ENCODE measurements at places on chromosomes 4 and X.
A peak's percentile ranks its signal among the peaks of the same experiment; 100 is the strongest.

DNA sequence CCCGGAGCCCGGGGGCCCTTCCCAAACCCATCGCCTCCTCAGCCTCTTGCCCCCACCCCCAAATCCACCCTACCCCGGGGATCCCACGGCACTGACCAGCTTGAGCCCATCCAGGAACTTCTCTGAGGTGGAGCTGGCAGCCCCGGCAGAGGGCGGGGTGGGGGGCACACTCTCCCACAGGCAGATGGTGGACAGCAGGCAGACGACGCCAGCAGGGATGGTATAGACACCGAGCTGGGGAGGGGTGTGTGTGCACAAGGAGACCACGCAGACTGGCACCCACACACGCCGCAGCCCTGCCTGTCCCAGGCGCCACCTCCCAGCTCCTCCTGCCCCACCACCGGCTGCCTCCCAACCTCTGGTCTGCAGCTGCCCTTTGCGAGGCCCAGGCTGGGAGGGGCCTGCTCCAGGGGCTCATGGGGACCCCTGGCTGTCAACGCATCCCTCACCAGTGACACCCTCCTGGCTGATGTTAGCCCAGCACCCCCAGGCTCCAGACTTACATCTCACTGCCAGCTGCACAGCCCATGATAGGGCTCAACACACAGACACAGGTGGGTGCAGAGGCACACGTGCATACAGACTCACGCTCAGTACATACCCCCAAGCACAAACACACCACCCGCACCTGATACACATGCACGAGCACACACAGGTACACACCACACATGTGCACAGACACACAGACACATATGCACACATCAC lies 4.2 kb downstream of the SLC49A3 start:
- DNase-seq: no peak

DNA sequence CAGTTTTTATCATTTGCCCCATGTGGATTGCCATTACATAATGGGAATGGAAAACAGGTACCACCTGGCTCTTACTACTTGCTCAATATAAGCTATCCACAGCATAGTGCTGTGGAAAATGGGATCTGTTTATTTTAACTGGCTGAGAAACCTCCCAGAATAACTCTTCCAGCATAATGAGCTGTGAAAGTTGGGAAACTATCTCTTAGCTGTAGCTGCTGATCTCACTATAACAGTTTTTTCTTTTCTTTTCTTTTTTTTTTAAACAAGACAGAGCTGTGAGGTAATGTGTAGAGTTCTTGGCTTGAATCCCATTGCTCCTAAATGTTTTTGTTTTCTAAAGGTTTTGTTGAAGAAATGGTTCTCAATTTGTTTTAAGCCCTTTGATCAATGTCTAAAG lies 988.3 kb downstream of the PCDH19 start:
- no peak for DNase-seq

- DNase-seq: no peak
Measured at GRCh38 chr4:4913628-4914027, 54.2 kb downstream of the MSX1 start.

- DNase-seq: peak; percentile 38
Measured at GRCh38 chr4:170526471-170526870, 436.7 kb upstream of the AADAT start.

GRCh38 chr4:97027728-97028410 lies 1115.4 kb downstream of the STPG2 start:
- no peak for DNase-seq

GRCh38 chr4:144449611-144450010 lies 196.3 kb upstream of the HHIP start:
- DNase-seq: peak; percentile 32

GRCh38 chrX:20132666-20133065 lies 9.0 kb downstream of the EIF1AX start:
- no peak for DNase-seq

GRCh38 chr4:165222651-165222994 lies 15.3 kb downstream of the KLHL2 start:
- DNase-seq: peak; percentile 26

GRCh38 chr4:140099983-140100382 lies 54.0 kb downstream of the MAML3 start:
- no peak for DNase-seq

GRCh38 chr4:181933471-181933870 lies 309.7 kb upstream of the TENM3 start:
- DNase-seq: no peak

DNA sequence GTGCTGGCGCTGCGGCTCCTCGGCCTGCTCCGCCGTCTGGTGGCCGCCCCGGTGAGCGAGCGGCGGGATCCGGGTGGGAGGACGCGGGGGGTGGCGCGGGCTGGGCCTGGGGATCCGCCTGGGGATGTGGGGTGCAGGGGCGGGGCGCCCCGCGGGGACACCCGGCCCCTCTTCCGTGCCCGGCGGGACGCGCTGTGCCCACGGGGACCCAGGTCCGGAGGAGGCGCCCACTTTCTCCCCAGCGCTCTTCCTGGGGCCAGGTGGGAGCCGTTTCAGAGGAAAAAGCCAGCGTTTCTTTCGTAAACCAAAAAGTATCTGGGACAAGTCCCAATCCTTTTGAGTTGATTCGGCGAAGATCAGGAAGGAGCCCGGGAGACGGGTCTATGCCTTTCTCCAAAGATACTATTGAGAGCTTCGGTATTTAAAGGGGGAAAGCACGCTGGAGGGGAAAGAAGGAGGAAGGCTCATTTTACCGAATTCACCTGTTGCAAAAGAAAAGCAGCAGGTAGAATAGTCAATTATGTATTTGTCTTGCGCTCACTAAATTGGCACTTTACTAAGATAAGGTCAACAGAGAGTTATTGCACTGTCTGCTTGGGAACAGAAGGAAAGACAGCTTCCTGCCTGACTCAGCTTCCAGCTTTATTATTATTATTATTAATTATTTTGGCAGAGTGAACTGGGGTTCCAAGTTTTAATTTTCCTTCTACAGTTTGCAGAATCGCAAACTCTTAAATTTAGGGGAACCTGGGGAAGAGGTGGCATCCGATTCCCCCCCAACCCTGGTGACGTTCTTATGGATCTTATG lies 81.5 kb upstream of the CD99 start:
- no peak for DNase-seq

- DNase-seq: peak; percentile 18
Measured at GRCh38 chr4:106695501-106696262, 327.1 kb upstream of the GIMD1 start.

- no peak for DNase-seq
Measured at GRCh38 chr4:164538097-164538496, 215.8 kb upstream of the SMIM31 start.

DNA sequence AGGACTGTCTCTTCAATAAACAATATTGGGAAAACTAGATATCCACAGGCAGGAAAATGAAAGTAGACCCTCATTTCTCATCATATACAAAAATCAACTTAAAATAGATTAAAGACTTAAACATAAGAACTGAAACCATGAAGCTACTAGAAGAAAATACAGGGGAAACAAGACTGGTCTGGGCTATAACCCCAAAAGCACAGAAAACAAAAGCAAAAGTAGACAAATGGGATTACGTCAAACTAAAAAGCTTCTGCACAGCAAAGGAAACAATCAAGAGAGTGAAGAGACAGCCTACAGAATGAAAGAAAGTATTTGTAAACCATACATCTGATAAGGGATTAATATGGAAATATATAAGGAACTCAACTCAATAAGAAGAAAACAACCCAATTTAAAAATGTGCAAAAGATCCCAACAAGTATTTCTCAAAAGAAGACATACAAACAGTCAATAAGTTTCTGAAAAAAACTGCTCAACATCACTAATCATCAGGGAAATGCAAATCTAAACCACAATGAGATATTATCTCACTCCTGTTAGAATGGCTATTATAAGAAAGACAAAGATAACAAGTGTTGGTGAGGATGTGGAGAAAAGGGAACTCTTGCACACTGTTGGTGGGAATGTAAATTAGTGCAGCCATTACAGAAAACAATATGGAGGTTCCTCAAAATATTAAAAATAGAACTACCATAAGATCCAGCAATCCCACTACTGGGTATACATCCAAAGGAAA lies 325.3 kb upstream of the RASGEF1B start:
- DNase-seq: no peak

DNA sequence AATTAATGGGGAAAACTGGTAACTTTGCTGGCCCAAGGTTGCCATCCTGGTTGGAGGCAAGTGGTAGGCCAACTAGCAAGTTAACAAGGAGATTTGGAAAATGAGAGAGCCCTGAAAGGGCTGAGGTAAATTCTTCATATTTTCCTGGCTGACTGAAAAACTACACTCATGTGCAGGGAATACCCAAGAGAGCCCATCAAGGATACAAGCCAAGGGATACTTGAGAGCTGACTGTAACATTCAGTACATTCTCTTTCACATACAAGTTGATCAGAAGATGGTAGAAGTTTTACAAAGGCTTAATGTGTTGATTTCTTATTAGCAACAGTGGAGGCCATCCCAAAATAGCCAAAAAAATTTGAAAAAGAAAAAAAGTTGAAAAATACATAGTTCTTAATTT lies 33.3 kb downstream of the IL2 start:
- DNase-seq: peak; percentile 39
